Small intestine (tissue), 16 donors: ENCODE measurements at places on chromosomes 3 and 15. TPM values are rescaled to one million over a fixed set of nuclear protein-coding genes. Genes with fewer than 3 reads are reported as not detected.

Gene ABCC5
- 9.2 TPM for polyA plus RNA-seq

Gene ROPN1B
- not detected for polyA plus RNA-seq

GRCh38 chr3:31373681-31374080, 159.0 kb upstream of the STT3B start:
- H3K4me1 ChIP-seq: no peaks in the 10 kb centered on the region
- no peaks in the 10 kb centered on the region for H3K27me3 ChIP-seq

Gene LARP6
- polyA plus RNA-seq: 3.0 TPM

DNA sequence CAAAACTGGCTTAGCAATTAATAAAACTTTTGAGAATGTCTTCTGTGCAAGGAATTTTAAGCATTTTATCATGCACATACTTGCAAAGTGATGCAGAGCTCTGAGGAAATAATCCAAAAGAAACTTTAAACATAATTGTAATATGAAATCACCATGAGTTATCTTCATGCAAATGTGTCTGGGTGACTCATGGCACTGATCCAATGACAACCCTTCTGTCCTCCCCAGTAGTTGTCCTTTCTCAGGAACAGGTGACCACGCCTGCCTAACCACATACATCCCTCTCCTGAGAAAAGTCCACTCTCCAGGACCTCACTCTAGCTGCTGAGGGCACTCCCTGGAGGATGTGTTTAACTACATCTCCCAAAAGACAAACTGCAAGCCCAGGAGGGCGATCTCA, 530.6 kb upstream of the IL12A start:
- no peak overlapping the region for H3K27ac ChIP-seq
- DNase-seq: no peak
- H3K4me3 ChIP-seq: no peak overlapping the region
- H3K4me1 ChIP-seq: no peaks in the 10 kb centered on the region
- H3K36me3 ChIP-seq: no peaks in the 10 kb centered on the region
- no peaks in the 10 kb centered on the region for H3K27me3 ChIP-seq

Gene POPDC2
- 8.6 TPM for polyA plus RNA-seq

DNA sequence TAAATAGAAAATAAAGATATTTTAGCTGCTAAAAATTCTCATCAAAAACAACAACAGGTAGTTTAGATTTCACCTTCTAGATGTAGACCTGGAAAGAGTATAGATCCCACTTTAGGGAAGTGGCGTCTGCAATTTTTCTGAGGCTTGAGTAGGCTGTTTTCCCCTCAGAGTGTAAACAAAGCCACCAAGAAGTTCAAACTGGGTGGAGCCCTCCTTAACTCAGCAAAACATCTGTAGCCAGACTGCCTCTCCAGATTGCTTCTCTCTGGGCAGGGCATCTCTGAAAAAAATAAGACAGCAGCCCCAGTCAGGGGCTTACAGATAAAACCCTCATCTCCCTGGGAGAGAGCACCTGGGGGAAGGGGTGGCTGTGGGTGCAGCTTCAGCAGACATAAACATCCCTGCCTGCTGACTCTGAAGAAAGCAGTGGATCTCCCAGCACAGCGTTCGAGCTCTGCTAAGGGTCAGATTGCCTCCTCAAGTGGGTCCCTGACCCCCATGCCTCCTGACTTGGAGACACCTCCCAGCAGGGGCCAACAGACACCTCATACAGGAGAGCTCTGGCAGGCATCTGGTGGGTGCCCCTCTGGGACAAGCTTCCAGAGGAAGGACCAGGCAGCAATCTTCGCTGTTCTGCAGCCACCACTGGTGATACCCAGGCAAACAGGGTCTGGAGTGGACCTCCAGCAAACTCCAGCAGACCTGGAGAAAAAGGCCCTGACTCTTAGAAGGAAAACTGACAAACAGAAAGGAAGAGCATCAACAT, 259.6 kb downstream of the STXBP5L start:
- H3K4me3 ChIP-seq: no peak overlapping the region
- no peaks in the 10 kb centered on the region for H3K36me3 ChIP-seq
- H3K27me3 ChIP-seq: no peaks in the 10 kb centered on the region
- H3K27ac ChIP-seq: no peak overlapping the region
- no peaks in the 10 kb centered on the region for H3K4me1 ChIP-seq

Gene COL8A1
- polyA plus RNA-seq: 0.21 TPM

- no peak for DNase-seq
- H3K27ac ChIP-seq: no peak overlapping the region
- no peaks in the 10 kb centered on the region for H3K27me3 ChIP-seq
- H3K4me1 ChIP-seq: peaks cover 2% of the 10 kb centered on the region
- no peaks in the 10 kb centered on the region for H3K36me3 ChIP-seq
- no peak overlapping the region for H3K4me3 ChIP-seq
These were observed 53.0 kb downstream of the PCSK6 start for GRCh38 chr15:101436526-101436925.

Gene LSG1
- 20.7 TPM for polyA plus RNA-seq

GRCh38 chr15:45918839-45919238, 284.0 kb downstream of the SQOR start:
- H3K4me3 ChIP-seq: no peak overlapping the region
- H3K4me1 ChIP-seq: no peaks in the 10 kb centered on the region
- DNase-seq: no peak
- no peak overlapping the region for H3K27ac ChIP-seq
